ENCODE measurements at places on chromosomes 12 and 14.

GRCh38 chr12:105352052-105352451 is 21.6 kb downstream of the C12orf75 start:
- DNase-seq, result no peak

DNA sequence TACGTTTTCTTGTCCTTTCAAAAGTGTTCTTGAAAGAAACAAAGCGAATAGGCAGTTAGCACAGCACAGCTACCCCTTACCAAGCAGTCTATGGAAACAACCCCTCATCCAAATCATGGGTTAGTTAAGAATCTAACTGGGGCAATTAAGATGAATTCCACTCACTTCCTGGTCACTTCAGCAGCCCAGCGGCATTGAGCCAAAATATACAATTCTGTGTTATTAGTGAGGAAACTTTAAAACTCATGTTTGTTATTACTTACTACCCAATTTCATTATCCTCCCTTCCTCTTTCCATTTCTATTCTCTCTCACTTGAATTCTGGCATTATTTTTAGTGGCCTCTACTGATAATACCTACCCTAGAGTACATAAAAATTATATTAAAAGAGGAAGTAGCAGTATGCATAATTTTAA is 121.4 kb downstream of the PPHLN1 start:
- DNase-seq, result no peak

GRCh38 chr14:101171650-101172049 is 268.1 kb upstream of the RTL1 start:
- DNase-seq, result no peak

DNA sequence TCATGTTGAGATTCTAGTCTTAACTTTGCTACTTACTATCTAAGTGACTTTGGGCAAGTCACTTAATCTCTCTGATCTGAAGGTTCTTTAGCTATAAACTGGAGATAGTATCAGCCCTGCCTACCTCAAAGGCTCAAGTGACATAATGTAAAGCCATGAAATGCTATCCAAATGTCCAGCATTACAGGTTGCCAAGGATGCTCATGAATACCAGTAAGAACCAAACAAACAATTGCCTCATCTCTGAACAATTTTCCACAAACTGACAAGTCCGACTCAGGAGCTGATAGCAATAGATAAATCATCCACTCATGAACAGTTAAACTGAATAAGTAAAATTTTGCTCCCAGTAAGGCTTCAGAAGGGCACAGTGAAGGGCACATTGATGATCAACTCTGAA is 51.5 kb downstream of the LMNTD1 start:
- DNase-seq, result no peak

DNA sequence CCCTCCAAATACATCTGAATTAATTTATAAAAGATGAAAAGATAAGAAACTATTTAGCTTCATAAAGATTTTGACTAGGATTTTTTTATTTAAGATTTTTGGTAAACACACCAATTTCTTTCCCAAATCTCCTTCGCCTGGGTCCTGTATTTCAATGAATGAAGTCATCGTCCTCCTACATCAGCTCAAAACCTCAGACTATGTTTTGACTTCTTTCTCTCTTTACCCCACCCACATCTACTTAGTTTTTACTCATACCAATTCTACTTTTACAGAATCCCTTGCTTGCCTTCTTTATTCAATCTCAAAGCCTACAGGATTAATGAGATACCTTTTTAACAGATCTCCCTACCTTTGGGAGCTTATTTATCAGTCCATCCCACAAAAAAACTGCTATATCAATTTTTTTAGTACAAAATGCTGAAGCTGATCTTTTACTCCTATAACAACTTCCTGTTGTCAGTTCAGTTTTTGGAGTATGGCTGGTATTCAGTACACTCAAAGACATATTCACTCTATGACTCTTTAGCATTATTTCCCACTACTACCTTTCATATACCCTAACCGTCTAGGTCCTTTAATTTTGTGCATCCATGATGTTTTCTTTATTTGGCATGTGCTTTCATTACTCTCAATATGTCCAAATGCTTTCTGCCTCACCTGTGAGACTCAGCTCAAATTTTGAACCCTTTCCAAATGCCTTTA is 18.7 kb upstream of the CCDC91 start:
- DNase-seq, result no peak

DNA sequence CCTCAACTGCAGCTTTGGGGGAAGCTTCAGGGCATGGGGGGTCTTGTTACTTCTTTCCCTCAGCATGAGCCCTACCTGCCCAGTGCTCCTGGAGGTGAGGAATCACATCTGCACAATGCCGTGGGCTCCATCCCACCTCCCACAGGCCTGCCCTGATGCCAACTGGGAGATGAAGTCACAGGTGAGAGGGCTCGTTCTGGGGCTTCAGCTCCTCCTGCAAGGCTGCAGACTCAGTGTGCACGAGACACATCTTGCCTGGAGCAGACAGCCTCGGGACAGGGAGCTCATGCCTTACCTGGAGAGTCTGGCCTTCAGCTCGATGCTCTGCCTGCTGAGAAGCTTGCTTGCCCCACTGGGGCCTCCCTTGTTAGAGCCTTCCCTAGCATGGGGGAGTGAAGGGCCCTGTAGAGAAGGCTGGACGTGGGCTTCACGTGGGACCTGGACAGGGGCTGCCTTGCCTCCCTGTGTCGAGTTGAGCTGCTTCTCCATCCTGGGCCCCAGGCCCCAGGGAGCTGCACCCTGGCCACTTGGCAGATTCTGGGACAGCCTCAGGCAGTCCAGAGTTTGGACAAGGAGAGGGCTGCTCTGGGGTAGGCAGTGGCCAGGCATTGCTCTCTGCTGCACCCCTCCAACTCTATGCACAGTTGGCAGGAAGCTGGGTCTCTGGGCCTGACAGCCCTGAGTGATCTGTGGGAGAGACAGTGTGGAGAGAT is 171.4 kb downstream of the KIF26A start:
- no peak for DNase-seq

DNA sequence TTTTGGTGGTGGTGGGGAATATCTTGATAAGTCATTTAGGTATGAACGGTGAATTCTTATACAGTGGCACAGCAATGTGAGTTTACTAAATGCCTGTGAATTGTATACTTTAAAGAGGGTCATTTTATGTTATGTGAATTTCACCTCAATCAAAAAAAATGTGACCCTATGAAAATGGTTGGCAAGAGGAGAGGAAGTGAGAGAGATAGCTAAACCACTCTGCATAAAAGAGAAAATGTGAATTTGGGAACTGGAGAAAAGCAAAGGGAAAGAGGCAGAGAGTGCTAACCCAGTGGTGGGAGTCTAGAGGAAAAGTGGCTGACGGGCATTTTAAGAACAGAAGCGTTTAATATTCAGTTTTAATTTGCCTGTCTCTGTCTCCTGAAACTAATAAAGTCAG is 93.8 kb downstream of the SLC38A6 start:
- DNase-seq, result no peak

- peak; percentile 30 for DNase-seq
Observed at GRCh38 chr12:72146495-72146894, 125.7 kb upstream of the TRHDE start.

- no peak for DNase-seq
Observed at GRCh38 chr12:15253990-15254389, 32.8 kb upstream of the RERG start.

GRCh38 chr14:32457213-32457920 is 128.3 kb downstream of the AKAP6 start:
- DNase-seq, result no peak

- no peak for DNase-seq
Observed at GRCh38 chr12:123529686-123530085, 3.8 kb downstream of the RILPL1 start.

GRCh38 chr14:87996291-87996592 is 3.3 kb upstream of the GALC start:
- no peak for DNase-seq

DNA sequence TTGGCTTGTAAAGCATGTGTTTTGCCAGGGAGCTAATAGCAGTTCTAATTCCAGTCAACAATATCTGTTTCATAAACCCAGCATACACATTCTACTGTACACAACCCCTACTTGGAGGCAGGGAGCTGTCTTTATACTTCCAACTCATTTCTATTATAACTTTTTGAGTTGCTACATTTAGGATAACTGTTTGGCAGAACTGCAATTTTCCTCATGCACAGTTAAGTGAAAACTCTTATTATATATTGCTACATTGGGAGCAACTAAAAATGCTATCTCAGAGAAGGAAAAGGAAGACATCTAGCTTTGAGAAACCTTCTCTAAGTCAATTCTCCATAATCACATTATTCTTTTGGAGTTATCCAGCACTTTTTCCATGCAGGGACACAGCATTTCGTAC is 480.2 kb downstream of the RPS29 start:
- no peak for DNase-seq

GRCh38 chr12:647385-648085 is 15.7 kb downstream of the NINJ2 start:
- no peak for DNase-seq

DNA sequence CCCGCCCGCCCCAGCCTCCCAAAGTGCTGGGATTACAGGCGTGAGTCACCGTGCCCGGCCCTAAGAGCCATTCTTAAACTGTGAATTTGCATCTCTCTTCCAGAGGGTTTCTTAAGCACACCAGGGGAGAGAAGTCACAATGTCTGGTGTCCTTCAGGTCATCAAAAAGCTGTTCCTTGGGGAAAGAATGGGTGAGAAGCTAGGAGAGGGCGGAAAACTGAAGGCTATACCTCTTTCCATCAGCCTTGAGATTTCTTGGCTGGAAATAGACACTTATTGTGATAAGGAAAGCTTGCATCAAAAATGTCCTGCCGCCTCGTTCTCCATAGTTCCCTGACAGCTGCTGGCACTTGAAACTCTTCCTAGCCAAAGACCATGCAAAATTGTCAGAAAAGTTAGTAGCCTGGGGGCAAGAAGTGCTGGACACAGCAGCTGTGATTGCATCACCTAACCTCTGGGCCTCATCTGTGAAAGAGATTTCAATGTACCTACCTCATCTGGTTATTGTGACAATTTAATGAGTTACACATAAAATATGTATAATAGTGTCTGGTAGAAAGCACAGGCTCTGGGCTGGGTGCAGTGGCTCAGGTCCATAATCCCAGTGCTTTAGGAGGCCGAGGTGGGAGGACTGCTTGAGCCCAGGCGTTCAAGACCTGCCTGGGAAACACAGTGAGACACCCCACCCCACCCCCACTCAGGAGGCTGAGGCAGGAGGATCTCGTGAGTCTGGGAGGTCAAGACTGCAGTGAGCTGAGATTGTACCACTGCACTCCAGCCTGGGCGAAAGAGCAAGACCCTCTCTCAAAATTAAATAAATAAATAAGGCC is 9.7 kb upstream of the UBC start:
- DNase-seq, result peak; percentile 84

- no peak for DNase-seq
Observed at GRCh38 chr14:89444044-89444443, 27.0 kb upstream of the FOXN3 start.

DNA sequence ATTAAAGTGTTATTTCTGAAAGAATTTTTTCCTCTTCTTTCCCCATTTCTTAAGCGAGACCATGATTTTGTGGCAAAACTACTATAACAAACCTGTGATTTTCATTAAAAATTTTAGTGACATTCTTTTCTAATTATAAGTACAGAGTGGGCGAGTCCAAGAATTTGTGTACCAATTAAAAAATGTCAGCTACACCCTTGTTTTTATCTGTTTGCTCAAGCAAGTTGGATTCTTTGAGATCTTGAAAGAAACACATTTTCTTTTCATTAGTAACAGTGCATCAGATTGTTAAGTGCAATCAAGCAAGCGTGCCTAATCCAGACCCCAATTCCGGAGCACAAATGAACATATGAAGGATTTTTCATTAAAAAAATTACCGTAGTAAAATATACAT is 338.8 kb upstream of the DDHD1 start:
- DNase-seq, result no peak

DNA sequence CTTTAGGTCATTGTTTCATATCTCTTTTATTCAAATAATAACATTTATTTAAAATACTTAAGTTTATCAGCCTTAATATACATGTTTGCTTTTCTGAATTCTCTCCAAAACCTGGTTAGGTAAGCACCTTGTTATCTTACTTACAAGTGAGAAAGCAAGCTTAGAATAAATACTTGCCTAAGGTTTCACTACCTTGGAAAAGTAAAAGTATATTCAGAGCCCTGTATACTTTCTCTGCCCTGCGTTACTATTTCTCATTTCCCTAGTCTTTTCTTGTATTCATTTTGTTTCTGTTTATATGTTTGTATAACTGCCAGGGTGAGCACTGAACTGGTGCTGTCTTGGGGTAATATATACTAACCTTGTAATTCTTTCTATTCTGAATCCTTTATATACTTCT is 21.5 kb downstream of the METAP2 start:
- DNase-seq, result no peak

GRCh38 chr14:92951912-92952471 is 29.0 kb downstream of the CHGA start:
- peak; percentile 80 for DNase-seq
